ENCODE measurements at places on chromosomes 5 and 9. TPM values are rescaled to one million over a fixed set of nuclear protein-coding genes. Genes with fewer than 3 reads are reported as not detected.

EPB41L4B gene
- 10.1 TPM for total RNA-seq

PRRT1B gene
- total RNA-seq, result 0.10 TPM

- no peak for DNase-seq
Measured at GRCh38 chr9:84857211-84857610, 187.7 kb downstream of the NTRK2 start.

WHRN gene
- 0.78 TPM for total RNA-seq

SLCO6A1 gene
- not detected for total RNA-seq

GRCh38 chr9:120862452-120862851 lies 14.5 kb downstream of the PHF19 start:
- no peak for DNase-seq

- no peak for DNase-seq
Measured at GRCh38 chr9:72542917-72543316, 21.5 kb downstream of the TMC1 start.

F2RL2 gene
- total RNA-seq, result 0.34 TPM

GRCh38 chr5:107930891-107931290 lies 260.2 kb upstream of the EFNA5 start:
- no peak for DNase-seq

DNA sequence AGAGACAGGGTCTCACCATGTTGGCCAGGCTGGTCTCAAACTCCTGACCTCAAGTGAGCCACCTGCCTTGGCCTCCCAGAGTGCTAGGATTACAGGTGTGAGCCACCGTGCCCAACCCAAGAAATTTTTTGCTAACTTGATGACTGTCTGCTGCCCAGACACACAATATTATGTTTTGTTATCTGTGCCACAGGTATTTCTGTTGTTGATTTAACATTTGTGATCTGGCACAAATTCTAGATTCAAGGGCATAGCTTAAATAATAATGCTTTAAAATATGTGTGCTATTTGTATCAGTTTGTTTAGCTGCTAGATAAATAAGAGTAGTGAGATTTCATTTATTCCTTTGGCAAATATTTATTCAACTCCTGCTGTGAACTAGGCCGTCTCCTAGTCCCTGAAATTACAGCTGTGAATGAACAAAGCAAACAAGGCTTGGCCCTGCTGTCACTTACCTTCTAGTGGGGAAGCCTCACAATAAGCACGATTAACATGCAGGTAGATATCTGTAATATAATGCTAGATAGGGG lies 35.3 kb downstream of the GAPVD1 start:
- peak; percentile 64 for DNase-seq

DNA sequence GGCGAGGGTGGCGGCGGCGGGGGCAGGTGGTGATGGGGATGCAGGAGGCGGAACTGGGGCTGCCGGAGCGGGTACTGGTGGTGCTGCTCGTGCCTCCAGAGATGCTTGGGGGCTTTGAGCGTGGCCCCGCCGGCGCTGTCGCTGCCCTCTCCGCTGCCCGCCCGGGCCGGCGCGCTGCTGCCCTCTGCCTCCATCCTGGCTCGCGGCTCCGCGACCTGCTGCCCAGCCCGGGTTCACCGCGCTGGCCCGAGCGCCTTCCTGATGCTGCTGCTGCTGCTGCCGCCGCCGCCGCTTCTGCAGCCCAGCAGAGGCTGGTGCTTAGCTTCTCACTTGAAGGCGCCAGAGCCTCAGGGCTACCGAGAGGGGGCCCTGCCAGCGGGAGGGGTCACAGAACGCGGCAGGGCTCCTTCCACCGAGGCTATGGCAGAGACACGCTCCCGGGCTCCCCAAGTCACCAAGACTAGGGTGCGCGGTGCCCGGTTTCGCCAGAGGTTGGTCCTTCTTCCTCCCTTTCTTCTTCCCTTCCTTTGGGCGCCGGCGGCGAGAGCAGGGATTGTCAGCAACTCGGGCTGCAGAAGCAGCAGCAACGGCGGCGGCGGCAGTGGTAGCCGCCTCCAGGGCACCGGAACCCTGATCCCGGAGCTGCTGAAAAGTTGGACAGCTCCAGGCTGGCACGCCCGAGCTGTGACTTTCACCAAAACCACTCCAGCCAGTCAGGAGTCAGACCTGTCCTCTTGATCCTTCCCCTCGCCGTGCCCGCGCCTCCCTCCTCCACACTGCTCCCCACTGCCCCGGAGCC lies at the start of gene PDE4D:
Gene PDE4D (minus strand): TSS at position 298 of the 799 bp plus-strand sequence.
- no peak for DNase-seq

- DNase-seq, result no peak
Measured at GRCh38 chr5:5979377-5979760, 399.0 kb downstream of the MED10 start.
